ENCODE measurements at places on chromosomes 5 and 9.

DNA sequence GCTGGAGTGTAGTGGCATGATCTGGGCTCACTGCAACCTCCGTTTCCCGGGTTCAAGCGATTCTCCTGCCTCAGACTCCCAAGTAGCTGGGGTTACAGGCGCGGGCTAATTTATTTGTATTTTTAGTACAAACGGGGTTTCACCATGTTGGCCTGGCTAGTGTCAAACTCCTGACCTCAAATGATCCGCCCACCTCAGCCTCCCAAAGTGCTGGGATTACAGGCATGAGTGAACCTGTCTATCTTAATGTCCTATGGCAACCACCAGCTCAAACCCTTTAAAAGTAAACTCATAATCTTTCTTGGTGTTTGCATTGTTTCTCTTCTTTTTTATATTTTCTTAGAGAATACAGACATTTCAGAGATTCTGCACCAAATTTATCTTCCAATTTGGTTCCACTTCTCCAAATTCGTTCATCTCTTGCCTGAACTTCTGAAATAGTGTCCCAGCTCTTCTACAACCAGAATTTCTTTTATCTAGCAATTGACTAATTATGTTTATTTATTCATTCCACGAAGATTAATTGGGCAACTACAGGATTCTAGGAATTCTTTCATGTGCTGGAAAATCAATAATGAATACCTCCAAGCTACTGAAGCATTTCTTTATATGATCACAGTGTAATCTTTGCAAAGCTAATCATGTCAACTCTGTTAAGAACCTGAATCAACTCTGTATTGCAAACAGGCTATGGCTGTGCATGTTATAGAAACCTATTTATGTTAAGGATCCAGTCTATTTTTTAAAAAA, 60.0 kb upstream of the TYRP1 start:
- no peak for DNase-seq

DNA sequence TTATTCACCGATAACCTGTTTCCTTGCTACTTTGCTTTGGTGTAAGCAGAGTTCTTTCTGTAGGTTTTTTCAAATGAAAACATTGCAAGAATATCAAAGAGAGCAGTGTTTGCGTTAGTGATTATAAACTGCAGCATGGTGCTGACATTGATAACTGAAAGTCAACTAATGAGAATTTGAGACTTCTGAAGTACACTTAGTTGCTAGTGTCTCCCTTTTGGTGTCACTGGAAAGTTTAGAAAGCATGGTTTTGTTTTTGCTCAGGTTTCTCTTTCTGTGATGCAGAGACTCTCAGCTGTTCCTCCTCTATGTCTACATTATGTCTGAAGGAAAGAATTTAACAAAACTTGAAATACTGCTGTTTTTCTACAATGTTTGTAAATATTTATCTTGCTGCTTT, 80.2 kb upstream of the ZNF169 start:
- DNase-seq = no peak

DNA sequence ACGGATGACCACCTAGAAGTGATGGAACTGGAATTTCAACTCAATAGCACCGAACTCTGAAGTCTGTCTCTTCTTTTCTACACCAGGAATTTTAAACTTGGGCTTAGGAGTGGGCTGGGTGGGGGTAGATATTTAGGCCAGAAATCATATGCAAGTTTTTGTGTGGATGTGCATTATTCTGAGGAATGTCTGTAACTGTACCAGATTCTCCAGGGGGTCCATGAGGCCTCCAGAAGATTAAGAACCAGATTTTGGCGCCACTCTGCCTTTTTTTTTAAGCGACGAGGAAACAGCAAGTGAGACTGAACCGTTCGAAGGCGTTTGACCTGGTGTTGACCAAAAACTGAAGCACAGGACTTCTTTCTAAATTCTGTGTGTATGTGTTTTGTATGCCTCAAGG, 88.8 kb upstream of the TTC23L start:
- DNase-seq = no peak

- DNase-seq = no peak
Measured at GRCh38 chr5:53355931-53356330, 124.5 kb upstream of the FST start.

DNA sequence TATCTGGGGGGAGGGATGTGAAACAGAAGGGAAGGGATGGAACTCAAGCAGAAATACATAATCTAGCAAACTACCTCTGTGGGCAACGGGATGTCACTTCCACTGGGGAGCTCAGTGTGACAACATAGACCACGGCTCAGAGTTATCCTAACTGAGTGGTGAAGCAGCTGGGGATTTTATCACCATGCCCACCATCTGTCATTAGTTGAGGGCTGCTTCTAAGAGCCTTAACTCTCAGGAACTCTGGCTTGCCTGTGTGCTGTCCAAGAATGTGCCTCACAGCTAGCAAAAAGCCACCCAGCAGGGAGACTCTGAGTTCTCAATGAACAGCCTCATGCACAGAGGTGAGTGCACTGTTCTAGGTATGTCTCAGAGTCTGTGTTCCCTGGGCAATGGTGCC, 90.6 kb upstream of the CXCL14 start:
- DNase-seq = no peak

DNA sequence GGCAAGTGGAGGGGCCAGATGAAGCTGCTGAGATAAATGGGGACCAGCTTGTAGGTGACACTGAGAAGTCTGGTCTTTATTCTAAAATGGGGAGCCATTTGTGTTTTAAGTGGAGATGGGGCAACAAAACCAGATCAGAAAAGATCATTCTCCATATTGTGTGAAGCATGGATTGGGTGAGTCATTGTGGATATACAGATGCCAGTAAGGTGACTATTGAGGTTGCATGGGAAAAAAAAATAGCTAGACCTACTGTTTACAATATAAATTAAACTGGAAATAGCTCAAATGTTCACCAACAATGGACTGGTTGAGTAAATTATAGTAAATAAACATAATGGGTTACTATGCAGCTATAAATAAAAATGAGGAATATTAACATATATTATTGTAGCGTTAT, 5.4 kb upstream of the MAP1B start:
- DNase-seq = no peak

DNA sequence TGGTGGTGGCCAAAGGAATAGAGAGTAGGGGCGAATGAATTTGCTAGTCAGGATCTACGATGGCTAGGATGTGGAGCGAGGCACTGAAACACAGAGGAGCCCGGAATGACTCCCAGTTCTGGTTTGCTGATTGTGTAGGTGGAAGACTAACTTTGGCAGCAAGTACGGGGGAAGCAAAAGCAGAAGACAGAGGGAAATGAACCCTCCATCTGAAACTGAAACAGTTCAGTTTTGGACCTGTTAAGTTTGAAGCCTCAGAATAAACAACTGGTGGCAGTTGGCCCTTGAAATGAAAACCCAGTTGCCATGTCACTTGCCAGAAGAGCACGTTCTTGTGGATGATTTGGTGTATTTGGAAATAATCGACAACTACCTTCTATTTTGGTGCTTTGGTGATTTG, 15.4 kb upstream of the SMIM15 start:
- DNase-seq = no peak

DNA sequence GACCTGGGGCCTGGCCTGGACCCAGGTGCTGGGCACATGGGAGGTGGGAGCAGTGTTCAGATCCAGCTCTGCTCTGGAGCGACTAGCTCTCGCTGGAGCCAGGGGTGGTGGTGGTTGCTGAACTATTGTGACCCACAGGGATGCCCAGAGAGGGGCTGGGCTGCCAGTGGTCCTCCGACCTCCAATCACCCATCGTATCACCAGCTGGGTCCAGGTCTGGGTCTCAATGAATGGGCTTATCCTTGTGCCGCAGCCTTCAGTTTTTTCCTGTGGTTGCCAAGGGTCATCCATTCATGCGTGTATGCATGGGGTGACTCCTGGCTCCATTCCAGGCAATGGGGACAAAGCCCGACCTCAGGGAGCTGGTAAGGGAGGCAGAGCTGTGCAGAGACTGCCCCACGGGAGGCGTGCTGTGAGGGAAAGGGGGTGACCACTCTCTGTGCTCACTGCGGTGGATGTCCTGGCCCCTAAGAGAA, 68.6 kb upstream of the RNF130 start:
- DNase-seq = no peak

DNA sequence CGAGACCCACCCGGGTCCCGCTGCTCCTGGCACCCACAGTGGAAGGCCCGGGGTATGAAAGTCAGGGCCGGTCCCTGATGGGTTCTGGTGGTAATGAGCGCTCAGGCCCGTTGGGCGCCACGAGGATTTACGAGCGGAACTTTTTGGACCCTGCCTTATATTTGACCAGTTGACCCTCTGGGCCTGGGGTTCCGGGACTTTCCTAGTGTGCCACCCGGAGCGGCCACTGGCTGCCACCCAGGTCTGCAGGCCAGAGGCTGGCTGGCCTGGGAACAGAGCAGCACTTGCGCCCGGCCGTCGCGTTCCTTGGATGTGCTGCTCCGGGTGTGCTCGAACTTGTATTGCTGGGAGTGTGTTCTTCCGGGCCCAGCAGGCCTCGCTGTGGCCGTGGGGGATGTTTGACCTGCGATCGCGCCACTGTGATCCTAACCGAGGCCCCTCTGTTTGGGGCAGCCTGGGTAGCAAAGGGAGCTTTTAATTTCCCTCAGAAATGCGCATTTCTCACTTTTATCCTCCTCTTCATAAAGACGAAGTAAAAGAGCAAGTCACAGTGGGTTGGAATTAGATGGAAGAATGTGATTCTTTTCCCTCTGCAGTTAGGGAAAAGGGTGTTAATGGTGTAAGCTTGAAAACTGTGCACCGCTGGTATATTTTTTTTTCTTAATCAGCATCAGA, 1.2 kb downstream of the F2RL1 start:
- no peak for DNase-seq

GRCh38 chr5:169970911-169971765, 9.2 kb downstream of the INSYN2B start:
- DNase-seq = no peak

GRCh38 chr5:89397096-89397495, 514.1 kb upstream of the MEF2C start:
- DNase-seq = no peak

DNA sequence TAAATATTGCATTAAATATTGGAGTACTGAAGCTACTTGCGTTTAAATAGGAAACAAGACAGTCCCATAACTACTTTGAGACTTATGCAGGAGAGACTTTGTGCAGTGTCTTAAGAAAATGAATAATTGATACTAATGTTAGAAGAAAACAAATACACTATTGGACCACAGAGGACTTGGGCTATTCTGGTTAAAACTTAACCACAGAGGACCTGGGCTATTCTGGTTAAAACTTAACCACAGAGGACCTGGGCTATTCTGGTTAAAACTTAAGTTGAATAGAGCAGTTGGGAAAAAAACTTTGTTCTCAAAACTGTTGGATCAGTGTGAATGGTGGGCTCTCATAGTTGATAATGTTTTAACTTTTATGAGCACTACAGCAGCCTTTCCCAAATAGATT, 141.7 kb downstream of the WDR70 start:
- DNase-seq = no peak

- no peak for DNase-seq
Measured at GRCh38 chr5:119367502-119368237, 11.9 kb downstream of the TNFAIP8 start.

DNA sequence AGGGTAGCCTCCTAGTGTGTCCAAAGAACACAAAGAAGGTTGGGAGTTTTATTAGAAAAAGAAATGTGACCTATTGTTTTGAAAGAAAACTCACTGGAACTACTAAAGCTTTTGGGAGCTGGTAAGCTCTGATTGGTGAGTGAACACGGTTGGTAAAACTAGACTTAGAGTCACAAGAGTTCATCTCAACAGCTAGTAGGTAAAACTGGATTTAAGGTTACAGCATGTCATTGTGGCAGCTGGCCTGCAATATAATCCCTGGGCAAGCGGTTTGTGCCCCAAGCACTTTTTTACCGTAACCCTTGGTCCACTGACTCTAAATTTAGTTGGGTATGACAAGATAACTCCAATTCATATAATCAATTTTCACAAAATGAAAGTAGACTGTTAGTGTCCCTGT, 47.4 kb downstream of the UBAP2 start:
- no peak for DNase-seq

GRCh38 chr5:14110196-14110595, 32.9 kb upstream of the TRIO start:
- DNase-seq = no peak

DNA sequence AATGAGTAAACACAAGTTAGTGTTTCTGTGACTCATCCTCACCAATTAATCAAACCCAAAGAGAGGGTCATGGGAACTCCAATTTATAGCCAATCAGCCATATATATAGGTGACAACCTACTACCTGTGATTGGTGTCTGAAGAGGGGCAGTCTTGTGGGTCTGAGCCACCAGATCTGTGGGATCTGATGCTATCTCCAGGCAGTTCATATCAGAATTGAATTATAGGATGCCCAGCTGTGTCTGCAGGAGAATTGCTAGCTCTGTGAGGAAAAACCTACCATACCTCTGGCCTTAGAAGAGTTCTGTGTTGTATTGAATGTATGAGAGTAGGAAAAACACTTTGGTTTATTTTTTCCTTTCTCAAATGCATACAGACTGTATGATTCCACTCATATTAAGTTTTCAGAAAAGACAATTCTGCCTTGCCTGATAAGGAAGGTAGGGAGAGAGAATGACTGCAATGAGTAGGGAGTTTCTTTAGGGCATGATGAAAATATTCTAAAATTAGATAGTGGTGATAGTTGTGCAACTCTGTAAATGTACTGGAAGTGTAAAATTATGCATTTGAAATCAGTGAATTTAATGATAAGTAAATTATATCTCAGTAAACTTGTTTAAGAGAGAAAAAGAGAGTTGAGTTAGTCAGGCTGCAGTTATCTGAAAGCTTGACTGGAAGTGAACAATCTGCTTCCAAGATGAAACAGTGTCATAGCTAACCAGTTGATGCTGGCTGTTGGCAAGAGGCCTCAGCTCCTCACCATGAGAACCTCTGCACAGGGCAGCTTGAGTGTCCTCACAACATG, 274.9 kb downstream of the AUH start:
- DNase-seq = no peak

GRCh38 chr5:29262339-29263123, 1931.0 kb upstream of the CDH6 start:
- no peak for DNase-seq

DNA sequence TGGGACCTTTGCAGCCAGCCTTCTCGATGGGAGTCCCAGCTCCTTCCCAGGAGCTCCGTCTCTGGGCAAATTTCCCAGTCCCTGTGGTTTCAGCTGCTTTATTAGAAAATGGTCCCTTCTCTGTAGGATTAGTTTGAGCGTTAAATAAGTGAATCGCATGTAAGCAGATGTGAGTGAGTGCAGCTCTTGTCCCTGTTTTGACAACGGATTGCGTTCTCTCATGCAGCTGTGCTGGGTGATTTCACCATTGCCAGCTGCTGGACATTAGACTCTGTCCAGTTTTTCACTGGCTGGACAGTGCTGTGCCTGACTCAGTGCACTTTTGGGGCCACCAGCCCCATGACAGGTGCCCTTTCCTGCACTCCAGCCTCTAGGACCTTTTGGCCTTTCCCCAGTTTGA, 11.6 kb upstream of the CEL start:
- no peak for DNase-seq

- no peak for DNase-seq
Measured at GRCh38 chr5:112511920-112512319, 92.8 kb upstream of the EPB41L4A start.

Measured in stimulated activated CD4-positive, alpha-beta T cell treated with anti-CD3 and anti-CD28 coated beads, Interleukin-4, amount 100 ng/mL, for 1 hour (primary cell).